ENCODE measurements at places on chromosomes 7 and 10.

- no peak for DNase-seq
These were observed 595.0 kb downstream of the ARL4A start for GRCh38 chr7:13282377-13282980.

- DNase-seq = no peak
These were observed 519.4 kb downstream of the GLRX3 start for GRCh38 chr10:130655313-130656186.

DNA sequence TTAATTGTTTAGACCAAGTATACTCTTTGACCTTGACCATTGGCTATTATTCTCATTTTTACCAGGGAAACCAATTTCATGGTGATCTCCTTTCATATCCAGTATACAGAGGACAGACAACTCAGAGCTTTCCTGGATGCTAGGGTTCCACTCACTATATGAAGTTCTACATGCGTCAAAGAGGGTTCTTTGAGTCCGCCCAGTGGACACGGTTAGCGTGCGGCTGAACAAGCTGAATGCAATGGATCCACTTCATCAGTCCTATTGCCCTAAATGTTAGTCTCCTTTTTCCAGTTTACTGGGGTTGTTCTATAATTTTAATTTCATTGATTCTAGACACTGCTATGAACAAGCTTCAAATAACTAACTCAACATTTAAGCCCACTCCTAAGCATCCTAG, 162.4 kb upstream of the PCLO start:
- DNase-seq = no peak

DNA sequence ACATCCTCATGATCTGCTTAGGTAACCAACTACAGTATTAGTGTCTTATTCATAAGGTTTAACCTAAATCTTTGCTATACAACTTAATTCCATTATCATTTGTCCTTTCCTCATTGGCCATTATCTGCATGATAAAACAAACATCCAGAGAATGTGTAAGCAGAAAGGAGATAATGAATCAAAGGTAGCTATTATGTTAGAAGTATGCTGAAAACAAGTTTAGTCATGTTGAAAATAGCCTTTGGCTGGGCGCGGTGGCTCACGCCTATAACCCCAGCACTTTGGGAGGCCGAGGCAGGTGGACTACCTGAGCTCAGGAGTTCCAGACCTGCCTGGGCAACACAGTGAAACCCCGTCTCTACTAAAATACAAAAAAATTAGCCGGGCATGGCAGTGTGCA, 78.2 kb downstream of the NT5C2 start:
- DNase-seq = no peak

DNA sequence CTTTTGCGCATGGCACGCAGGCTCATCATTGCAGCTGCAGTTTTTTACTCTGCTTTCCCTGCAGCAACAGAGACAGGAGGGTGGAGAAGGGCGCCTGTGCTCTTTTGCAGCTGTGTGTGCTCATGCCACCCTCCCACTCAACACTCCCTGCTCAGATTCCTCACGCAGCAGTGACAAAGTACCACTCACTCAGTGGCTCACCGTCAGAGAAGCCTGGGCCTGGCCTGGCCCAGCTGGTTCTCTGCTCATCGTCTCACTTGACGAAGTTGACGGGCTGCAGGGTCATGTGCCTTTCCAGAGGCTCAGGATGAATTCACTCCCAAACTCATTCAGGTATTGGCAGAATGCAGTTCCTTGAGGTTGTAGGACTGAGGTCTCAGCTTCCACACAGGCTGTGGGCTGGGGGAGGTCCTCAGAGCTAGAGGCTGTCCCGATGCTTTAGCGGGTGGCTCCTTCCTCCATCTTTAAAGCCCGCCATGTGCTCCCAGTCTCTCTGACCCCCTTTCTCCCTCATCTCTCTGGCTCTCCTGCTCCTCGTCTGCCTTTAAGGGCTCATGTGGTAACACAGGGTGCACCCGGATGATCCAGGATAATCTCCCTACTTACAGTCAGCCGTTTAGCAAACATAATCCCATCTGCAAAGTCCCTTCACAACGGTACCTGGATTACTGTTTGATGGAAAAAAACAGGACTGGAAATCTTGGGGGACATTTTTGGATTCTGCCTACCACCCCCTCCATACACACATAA, 25.8 kb downstream of the PTPRE start:
- no peak for DNase-seq

DNA sequence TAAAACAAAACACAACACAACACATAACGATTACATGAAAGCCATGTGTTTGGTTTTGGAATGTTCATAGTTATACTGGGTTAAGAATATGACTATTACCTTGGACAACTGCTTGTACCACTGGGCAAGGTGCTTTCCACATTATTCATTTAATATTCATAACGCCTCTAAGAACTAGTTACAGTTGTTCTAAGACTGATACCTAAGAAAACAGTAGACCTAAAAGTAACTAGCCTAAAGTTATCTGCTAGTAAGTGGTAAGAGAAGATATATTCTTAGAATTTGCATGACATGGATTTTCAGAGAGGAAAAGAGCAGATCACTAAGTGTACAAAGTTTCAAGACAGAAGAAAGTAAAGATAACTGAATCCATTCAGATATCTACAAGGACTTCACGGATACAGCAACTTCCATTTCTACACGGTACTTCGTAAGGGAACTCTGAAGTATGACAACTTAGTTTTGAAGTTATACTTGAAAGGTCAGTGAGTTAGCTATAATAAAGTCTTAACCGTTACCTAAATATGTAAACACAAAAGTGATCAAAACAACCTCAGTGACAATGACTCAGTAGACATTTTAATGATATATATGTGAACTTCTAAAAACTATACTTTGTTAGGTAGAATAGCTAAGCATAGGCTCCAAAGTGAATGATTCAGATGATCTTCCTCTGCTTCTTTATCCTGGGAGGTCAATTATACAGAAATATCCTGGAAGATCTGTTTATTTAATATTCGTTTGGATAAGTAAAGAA, 65.1 kb downstream of the MINDY3 start:
- no peak for DNase-seq

- no peak for DNase-seq
These were observed 91.4 kb upstream of the FAM133B start for GRCh38 chr7:92681633-92682032.

- no peak for DNase-seq
These were observed 97.8 kb upstream of the DDC start for GRCh38 chr7:50662996-50663395.

DNA sequence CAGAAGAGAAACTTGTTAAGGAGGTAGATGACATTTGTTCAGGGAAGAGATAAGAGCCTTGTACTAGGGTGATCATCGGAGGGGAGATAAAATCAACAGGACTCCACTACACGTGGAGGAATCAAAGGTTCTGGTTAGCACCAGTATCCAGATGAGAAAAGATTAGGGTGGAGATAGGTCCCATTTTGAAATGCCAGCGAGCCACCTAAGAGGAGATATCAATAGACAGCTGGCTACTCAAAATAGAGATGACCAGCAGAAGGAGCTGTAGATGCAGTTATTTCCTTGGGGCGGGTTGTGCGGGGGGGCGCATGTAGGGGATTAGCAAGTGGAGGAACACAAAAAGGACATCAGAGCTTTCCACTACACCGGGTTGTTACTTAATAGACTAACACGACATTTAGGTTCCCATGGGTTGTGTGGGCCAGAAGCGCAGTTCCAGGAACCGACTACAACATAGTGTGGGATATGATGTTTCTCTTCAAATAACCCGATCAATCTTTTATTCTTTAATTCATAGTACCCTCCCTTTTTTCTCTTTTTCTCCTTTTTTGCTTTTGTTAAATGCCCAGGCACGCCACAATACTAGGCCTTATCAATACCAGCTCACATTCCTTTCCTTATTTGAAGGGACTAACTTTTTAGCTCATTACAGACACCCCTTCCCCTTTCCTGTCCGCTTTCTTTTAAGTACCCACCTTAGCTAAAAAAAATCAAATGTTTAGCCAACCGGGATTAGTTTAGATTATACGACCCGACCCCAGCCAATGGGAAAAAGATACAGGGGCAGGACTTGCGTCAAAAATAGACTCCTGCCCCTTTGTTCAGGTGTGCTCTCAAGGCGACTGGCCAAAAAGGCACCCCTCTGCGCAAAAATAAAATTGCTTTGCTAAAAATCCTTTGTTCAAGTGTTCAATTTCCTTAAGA, 2.0 kb upstream of the KIF11 start:
- peak; percentile 37 for DNase-seq

DNA sequence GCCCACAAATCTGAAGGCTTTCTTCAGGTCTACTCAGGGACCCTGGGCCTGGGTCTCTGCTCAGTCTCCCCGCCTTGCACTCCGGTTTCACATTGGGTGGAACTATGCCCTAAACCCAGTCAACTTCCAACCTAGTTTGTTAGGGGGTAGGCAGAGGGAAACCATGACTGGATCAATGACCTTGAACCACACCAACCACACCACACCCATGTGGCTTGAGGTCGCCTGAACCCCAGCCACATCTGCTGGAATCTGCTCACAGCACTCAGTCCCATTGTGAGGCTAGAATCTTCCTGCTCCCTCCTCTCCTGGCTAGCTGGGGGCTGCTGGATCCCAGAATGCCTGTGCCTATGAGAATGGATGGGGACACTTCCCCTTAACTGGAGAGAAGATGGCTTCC, 17.9 kb downstream of the RFC2 start:
- DNase-seq = no peak

DNA sequence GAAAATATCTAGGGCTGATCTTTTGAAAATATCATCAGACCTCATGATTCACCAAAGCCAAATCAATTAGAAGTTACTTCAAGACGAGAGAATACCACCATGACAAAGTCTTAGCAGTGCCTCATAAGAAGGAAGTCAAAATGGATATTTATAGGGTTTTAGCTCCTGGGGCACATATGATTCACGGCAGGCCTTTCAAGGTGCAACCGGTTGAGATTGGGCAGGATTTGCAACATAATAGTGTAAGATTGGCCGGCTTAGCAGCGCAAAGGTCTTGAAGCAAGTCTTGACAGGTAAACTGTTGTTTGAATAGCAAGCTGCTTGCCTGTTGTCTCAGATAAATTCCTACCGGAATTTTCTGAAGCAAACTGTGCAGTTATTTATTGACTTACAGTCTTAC, 17.5 kb downstream of the ADRB1 start:
- DNase-seq = no peak

DNA sequence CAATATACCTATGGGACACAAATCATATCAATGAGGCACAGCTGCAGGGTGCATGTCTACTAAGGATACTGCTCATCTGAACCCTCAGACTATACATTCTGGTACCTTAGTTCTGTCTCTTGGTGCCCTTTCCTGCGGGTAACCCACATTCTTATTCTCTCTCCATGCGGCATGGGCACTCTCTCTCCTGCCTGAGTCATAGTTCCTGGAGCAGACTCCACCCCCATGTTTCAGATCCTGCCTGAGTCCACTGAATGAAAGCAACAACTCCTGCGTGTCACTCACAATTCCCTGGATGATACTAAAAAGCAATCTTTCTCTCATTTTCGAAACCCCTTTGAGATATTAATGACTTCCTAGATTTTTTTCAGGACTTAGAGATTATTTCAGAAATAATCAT, 653.1 kb upstream of the C7orf33 start:
- DNase-seq = no peak

GRCh38 chr10:5631936-5632335, 34.5 kb downstream of the ASB13 start:
- DNase-seq = no peak

GRCh38 chr7:120735791-120736190, 122.2 kb downstream of the TSPAN12 start:
- no peak for DNase-seq

- DNase-seq = no peak
These were observed 45.3 kb upstream of the GTF2I start for GRCh38 chr7:74612015-74612829.

GRCh38 chr10:73759512-73760115, 15.4 kb downstream of the SEC24C start:
- DNase-seq = no peak

GRCh38 chr7:128000854-128001265, 30.4 kb downstream of the LRRC4 start:
- DNase-seq = no peak

DNA sequence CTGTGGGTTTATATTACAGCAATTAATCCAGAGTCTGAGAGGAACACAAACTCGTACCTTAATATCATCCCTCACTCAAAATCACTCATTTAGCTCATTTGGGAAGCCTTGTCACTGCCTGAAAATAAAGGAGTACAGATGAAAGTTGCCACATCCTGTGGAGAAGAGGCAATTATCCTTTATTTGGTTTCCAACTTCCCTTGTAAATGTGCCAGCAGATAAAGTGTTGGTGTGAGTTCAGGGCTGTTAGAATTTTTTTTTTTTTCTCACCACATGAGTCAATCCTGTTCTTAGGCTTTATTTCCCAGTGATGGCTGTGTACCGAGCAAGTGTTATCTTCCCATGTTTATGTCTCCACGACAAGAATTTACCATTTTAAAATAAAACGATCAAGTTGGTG, 99.0 kb upstream of the SMIM30 start:
- DNase-seq = no peak

DNA sequence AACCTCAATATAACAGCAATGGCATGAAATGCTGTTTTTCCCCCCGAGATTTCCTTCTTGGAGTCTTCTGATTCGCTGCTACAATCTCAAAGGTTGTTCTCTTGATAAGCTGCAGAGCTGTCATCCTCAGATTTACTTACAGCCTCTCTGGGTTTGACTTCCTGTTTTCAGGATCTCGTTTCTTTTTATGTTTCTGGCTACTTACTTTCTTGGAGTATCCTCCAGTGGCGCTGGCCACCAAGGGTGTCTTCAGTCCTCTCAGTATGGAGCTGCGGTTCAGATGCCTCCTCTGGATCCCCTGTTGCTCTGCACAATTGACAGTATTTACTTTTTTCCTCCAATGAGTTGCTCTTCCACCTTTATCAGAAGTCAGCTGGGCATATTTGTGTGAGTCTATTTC, 152.0 kb upstream of the TMEM72 start:
- no peak for DNase-seq

GRCh38 chr10:80471715-80472233, 17.7 kb downstream of the TSPAN14 start:
- no peak for DNase-seq

- no peak for DNase-seq
These were observed 25.1 kb upstream of the FAM20C start for GRCh38 chr7:167090-167855.

- DNase-seq = no peak
These were observed 43.1 kb downstream of the BAIAP2L1 start for GRCh38 chr7:98357751-98358161.

- peak; percentile 36 for DNase-seq
These were observed 1.2 kb downstream of the FOXK1 start for GRCh38 chr7:4683043-4683883.

DNA sequence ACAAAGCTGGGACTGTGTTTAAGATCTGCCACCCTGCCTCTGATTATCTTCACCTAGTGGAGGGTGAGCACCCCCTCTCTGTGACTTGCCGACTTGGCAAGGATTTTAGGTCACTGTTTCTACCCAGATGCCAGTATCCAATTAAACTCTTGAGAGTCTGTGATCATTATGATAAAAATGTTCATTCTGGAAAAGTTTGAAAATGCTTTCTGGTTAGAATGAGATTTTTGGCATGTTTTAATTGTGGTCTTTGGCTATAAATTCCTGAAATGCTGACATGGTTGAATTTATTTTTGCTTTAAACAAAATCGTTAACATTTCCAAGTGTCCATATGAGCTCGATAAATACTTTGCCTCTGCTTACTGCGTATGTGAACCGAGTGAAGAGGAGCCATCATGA, 221.4 kb downstream of the BICC1 start:
- no peak for DNase-seq

Data from memory B cell (primary cell).